ENCODE measurements at places on chromosomes 12 and 14. TPM values are rescaled to one million over a fixed set of nuclear protein-coding genes. Genes with fewer than 3 reads are reported as not detected.

The NOVA1 gene
- 1.1 TPM for total RNA-seq

- DNase-seq, result no peak
These were observed 57.8 kb upstream of the VRK1 start for GRCh38 chr14:96739200-96739910.

GRCh38 chr12:92063641-92064040, 82.0 kb downstream of the BTG1 start:
- no peak for DNase-seq

The KRT72 gene
- total RNA-seq, result not detected

- no peak for DNase-seq
These were observed 16.1 kb downstream of the CNIH1 start for GRCh38 chr14:54425068-54425467.

The PMCH gene
- total RNA-seq, result not detected

The AJUBA gene
- total RNA-seq, result 31.3 TPM

DNA sequence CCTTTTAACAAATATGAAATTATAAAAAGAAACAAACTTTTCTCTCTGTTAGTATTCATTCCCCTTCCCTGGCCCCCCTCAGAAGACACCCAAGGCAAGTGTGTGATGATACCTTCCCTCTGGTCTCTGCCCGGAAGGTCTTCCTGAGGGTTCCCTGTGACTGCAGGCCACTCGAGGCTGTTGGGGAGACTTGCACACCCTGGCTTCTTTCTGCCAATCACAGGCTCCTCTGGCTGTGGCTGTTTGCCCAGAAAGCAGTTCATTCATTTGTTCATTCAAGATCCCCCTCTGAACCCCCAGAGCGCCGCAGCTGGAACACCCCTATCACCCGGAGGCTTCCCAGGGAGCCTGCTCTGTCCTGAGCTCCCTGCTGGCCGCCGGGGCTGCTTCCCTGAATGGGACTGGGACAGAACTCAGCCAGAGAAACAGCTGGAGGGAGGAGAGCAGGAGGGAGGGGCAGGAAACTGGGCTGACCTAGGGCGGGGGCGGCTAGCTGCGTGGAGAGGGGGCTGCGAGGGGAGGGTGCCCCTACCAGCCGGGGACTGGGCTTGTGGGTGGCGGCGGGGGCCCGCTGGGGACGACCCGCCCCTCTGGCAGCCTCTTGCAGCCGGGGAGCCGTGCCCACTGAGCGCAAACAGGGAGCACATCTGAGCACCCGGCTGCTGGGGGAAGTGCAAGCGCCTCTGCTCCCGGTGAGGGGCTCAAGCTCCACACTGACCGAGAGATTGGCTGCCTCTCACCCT, at the start of gene CMKLR1:
TSS of gene CMKLR1 (minus strand) at position 397 of the 743 bp plus-strand sequence. CDS start 45,720 bp downstream, outside the sequence.
- DNase-seq, result no peak

DNA sequence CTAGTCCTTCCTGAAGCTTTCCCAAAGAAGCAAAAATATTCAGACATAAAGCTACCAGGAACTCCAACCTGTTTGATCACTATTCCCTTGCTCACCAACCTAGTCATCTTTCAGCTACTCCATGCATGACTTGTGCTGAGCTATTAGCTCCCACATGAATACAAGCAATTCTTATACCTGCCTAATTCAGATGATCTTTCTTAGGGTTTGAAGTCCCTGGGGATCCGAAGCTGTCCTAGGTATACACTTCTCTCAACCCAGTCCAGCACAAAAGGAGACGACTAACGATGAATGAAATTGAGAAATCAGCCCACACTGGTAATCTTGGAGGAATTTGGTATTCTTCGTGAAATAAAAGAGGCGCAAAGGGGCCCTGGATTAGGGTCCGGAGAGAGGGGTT, 631 bp upstream of the PTGR2 start:
- no peak for DNase-seq

- DNase-seq, result no peak
These were observed 4.5 kb downstream of the MYL6 start for GRCh38 chr12:56162468-56163290.

- DNase-seq, result no peak
These were observed 23.8 kb downstream of the PXN start for GRCh38 chr12:120241561-120242274.

GRCh38 chr12:130236446-130236845, 74.2 kb downstream of the FZD10 start:
- DNase-seq, result no peak

DNA sequence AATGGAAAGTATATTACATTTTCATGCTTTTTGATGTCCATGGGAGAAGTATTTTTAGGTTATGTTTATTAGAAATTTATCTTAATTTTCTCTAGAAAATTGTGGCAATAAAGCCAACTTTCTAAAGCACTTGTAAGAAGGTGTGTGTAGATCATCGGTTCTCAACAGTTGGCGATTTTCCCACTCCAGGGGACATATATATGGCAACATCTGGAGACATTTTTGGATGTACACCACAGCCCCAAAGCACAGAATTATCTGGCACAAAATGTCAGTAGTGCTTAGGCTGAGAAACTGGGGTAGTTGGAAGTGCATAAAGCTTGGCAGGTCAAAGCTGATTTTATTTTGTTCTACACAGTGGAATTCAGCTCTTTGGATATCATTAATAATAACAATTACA, 86.9 kb downstream of the FLRT2 start:
- DNase-seq, result no peak

GRCh38 chr14:20969336-20969735, 14.0 kb downstream of the RNASE2 start:
- no peak for DNase-seq

The PRKAB1 gene
- total RNA-seq, result 18.2 TPM

DNA sequence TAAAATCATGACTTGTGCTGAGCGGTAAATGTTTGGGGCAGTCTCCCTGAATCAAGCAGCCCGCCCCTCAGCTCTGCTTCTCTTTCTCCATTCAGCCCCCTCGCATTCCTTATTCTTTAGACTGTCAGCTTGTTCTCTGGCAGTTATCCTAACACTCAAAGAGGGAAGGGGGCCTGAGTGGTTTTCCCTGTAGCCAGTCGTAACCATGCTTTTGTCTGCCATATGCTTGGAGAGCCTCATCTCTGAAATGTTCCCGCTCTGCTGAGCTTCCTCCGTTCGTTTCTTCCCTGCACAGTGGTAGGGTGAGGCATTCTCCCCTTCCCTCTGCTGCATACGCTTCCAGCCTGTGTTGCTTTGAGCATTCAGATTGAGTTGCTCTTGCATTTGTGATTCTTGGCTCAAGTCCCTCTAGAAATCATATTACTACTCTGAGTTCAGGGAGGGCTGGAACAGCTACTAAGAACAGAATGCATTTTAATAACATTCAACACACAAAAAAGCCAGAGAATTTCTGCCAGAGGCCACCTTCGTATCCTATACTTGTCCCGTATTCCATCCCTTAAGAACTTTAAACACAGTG, 119.7 kb downstream of the FBXL14 start:
- DNase-seq, result no peak

GRCh38 chr14:42407153-42407552, 800.5 kb downstream of the LRFN5 start:
- no peak for DNase-seq

DNA sequence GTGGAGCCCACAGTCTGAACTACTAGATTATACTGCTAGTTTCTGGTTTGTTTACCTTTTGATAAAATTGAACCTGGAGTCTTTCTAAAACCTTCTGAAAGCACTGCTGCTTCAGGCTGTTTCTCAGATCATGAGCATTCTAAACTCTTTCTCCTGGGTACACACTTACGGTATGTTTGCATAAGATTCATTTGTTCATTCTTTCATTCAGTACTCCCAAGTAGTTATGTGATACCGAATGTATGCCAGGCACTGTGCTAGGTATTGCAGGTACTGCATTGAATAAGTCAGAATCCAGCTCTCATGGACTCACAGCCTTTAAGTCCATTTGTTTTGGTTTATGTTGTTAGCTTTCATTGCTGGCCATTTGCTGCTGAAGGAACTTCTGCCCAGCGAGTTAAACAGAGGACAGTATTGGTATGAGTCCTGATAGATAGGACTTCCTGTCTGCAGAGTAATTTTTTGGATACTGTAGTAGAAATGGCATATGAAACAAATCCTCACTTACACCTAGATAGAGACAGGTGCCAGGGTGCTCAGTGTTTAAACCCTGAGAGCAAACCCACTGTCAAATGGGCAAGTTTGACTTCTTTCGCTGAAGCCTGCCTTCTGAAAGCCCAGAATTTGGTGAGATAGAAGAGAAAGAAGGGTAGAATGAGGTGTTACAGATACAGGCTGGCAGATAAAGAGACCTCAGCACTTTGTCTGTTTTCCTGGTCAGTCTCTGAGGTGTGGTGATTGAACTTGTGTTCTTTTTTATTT, 2.1 kb downstream of the SUSD6 start:
- DNase-seq, result no peak

DNA sequence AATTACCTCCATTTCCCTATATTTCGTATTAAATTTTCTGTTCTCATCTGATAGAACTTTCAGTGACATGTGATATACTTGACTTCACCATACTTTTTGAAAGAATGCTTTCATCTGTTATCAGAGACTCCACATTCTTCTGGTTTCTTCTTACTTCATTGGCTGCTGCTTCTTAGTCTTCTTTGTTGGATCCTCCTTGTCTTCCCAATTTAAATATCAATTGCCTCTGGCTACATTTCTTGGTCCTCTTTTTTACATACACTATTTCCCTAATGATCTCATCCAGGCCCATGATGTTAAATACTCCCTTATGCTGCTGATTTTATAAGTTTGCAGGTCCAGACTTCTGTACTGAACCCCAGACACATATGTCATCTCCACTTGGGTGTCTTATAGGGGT, 22.0 kb downstream of the OR5AU1 start:
- no peak for DNase-seq

- no peak for DNase-seq
These were observed 76.2 kb downstream of the ARL6IP4 start for GRCh38 chr12:123056709-123057108.

DNA sequence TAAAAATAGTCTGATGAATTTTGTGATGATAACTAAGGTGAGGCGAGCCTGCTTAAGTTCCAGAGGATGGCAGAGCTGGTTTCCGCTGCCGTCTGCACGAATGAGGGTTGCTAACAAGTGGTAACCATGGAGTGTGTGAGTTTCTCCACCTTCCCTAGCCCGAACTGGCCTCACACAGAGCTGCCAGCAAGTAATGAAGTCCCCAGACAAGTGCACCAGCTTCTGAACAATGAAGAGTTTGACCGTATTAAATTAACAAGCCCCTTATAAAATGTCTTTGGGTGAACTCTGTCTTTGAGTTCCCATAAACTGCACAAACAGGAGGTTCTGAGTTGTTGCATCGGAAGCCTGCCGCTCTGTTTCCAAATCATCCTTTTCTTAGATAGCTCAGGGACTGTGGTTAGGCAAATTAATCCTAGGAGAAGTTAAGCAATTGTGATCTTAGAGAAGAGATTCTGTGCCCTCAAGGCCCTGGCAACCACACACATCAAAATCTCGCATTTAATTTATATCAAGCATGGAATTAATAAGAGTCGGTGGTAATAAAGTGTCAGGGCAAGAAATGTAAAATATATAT, 274.1 kb upstream of the DAAM1 start:
- DNase-seq, result no peak

The TOGARAM1 gene
- total RNA-seq, result 5.8 TPM

- no peak for DNase-seq
These were observed 164.5 kb downstream of the SLC38A4 start for GRCh38 chr12:46661110-46661845.

The NEUROD4 gene
- total RNA-seq, result not detected

- DNase-seq, result no peak
These were observed 4.6 kb upstream of the NGB start for GRCh38 chr14:77275601-77276017.

DNA sequence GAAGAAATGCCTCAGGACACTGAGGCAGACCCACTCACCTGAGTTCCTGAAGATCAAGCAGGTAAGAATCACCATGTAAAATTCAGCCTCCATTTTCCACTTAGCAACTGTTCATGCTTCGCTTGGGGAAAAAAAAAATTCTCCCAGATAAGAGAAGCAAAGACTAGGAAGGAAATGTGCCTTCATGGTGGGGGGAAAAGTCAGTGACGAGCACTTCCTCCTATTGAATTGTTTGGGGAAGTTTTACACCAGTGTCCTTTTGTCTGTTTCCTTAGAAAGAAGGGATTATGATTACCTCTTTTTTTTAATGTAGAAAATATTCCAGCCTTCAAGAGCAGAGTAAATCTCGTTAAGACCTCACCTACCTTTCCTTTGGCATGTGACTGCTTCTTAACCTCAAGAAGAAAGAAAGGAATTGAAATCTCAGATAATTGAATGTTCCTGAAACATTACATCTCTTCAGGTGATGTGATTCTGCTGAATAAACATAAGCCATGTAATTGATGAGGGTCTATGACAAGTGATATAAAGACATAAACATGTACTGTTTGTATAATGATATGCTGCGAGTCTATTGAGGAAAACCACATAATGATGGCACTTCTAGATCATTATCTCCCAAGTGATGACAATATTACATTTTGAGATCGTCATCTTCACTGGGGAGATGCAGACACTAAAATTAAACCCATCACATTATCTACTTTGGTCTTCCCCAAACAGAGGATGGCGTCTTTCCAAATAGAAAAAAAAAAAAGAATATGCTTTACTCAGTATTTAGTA, at the start of gene PTPRB:
TSS of gene PTPRB (minus strand) at position 127 of the 783 bp plus-strand sequence. CDS start at position 93, 34 bp downstream.
- no peak for DNase-seq

The PTGER2 gene
- total RNA-seq, result 2.5 TPM

The AICDA gene
- not detected for total RNA-seq

- DNase-seq, result no peak
These were observed 74.3 kb upstream of the CPM start for GRCh38 chr12:69007101-69007854.

The RNF34 gene
- total RNA-seq, result 16.4 TPM

DNA sequence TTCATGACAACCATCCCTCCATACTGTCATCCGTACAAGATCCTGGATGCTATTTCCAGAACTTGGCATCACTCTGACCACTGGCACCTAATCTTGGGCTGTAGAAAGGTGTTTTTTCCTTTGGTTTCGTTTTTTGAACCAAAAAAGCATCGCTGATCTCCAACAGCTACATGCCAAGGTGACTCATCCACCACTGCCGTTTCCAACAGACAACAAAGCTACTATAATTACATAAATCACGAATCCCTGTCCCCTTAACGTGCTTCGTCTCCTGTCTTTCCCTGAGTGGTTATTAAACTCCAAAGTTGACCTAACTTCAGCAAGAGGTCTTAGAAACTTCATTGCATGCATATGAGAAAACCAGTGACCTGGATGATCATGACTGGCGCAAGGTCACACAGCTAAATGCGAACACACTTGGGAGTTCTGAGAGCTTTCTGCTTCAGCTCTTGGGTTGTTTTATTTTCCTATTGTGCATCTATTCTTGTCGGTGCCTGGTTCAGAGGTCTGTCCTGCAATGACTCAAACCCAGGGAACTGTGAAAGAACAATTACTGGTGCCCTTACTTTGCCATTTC, 99.9 kb downstream of the PPM1H start:
- DNase-seq, result no peak

DNA sequence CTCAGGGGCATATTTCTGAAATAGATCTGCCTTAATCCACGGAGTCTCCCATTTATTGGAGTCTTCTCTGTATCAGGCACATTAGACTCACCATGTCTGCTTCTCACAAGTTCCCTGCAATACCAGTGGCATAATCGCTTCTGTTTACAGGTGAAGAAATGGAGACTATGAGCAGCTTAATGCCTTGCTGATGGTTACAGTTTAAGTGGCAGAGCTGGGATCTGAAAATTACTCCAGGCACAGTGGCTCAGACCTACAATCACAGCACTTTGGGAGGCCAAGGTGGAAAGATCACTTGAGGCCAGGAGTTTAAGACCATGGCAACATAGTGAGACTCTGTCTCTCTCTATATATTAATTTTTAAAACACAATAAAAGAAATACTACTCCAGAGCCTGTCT, 7.3 kb upstream of the RIC8B start:
- DNase-seq, result no peak

- DNase-seq, result no peak
These were observed 139.1 kb downstream of the SPTSSA start for GRCh38 chr14:34322940-34323418.

The IL22 gene
- 0.35 TPM for total RNA-seq

- DNase-seq, result no peak
These were observed 137.4 kb downstream of the ANO2 start for GRCh38 chr12:5807514-5808219.
